ENCODE measurements at places on chromosomes 5 and 9. TPM values are rescaled to one million over a fixed set of nuclear protein-coding genes. Genes with fewer than 3 reads are reported as not detected.
A peak's percentile ranks its signal among the peaks of the same experiment; 100 is the strongest.

- DNase-seq, result no peak
Observed at GRCh38 chr9:75669721-75670120, 220.8 kb upstream of the PCSK5 start.

DNA sequence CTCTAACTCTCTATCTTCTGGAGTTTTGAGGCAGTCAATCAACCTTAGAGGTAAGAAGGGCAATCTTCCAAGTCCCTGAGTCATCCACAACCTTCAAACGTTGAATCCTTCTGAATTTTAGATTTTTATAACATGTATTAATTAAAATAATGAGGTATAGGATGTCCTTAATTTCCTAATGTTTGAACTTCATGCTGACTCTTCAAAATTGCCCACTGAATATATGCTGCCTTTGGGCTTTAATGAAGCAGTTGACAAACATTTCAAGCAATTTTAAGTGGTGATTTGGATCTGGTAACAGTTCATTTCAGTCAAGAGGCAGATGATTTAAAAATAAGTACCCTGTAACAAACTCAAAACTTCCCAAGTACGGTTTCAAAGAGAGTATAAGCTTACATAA lies 26.0 kb downstream of the ERP44 start:
- DNase-seq, result no peak

DNA sequence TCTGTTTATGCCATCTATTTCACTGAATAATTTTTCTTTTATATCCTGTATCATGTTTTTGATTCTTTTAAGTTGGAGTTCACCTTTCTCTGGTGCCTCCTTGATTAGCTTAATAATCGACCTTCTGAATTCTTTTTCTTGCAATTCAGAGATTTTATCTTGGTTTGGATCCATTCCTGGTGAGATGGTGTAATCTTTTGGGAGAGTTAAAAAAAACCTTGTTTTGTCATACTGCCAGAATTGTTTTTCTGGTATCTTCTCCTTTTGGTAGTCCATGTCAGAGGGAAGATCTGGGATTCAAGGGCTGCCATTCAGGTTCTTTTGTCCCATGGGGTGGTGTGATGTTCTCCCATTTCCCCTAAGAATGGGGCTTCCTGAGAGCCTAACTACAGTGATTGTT lies 800.8 kb upstream of the TYRP1 start:
- DNase-seq, result no peak

GRCh38 chr9:132997591-132997990 lies 19.1 kb downstream of the GFI1B start:
- no peak for DNase-seq

- DNase-seq, result no peak
Observed at GRCh38 chr5:58649716-58650115, 66.8 kb downstream of the RAB3C start.

DNA sequence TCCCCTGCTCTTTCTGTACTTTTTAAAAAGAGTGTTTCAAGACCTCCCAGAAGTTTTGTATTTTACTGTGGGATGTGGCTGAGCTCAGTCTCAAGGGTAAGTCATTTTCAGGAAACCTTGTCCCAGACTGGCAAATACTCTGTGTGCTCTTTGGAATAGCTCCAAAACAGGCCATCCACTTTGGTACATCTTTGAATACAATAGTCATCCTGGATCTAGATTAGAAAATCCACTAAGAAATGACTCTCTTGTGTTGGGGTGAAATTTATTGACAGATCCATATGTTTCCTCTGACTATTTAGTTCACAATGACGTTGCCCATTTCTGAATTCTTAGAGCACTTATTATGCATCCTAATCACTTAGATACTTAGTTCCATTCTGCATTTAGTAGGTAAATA lies 95.2 kb downstream of the PLCXD3 start:
- no peak for DNase-seq

DNA sequence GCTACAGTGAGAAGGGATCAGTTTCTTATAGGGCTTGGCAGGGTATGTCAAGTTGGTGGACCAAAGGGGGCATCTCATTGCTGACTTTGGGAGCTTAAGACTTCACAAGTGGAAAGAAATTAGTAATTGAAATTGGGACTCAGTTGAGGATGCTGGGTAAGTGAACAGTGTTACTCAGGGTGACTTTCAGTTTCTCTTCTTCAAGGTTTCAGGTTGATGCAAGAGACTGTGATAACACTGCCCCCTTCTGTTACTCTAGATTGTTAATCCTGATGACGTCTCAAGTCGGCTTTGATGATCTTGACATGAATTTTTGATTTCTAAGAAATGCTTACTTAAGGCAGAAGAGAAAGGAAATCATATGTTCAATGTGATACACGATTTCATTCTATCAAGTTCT lies 21.3 kb downstream of the KCTD16 start:
- DNase-seq, result peak; percentile 9

DNA sequence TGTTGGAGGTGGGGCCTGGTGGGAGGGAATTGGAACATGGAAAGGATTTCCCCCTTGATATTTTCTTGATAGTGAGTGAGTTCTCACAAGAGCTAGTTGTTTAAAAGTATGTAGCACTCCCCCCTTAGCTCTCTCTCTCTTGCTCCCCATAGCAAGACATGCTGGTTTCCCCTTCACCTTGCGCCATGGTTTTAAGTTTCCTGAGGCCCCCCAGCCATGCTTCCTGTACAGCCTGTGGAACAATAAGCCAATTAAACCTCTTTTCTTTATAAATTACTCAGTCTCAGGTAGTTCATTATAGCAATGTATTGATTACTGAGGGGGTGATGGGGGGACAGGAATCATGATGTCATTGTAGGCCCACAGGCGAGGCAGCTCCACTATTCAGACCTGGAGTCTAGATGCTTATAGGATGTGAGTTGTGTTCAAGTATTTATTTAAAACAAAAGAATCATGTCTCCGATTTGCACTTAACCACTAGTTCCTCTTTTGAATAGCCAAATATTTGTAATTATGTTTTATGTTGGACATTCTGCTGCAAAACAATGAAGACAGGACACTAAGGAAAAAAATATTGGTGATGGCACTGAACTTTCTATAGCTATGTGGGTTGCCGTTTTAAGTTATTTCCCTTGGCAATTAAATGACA lies 156.6 kb downstream of the TMEM38B start:
- no peak for DNase-seq

The LSM11 gene
- 6.7 TPM for total RNA-seq
